HepG2 (cell line): ENCODE measurements at places on chromosomes 7 and 10. TPM values are rescaled to one million over a fixed set of nuclear protein-coding genes. Genes with fewer than 3 reads are reported as not detected.

DNA sequence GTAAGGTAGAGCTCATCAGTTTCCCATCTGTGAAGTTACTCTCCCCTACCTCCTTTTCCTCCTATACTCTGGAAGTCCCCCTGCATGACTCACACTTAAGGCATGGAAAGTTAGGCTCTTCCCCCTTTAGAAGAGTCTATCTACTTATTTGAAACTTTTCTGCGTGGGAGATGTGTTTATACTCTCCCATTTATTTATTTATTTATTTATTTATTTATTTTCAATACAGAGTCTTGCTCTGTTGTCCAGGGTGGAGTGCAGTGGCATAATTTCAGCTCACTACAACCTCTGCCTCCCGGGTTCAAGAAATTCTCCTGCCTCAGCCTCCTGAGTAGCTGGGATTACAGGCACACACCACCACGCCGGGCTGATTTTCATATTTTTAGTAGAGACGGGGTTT is 107.5 kb upstream of the JCAD start:
- H3K27ac ChIP-seq, result no peak overlapping the region
- no peak for DNase-seq
- H3K4me3 ChIP-seq, result no peak overlapping the region
- H3K36me3 ChIP-seq, result no peaks in the 10 kb centered on the region
- no peaks in the 10 kb centered on the region for H3K27me3 ChIP-seq

The TAS2R5 gene
- total RNA-seq, result 0.65 and 1.7 TPM in 2 replicates

The GPR37 gene
- total RNA-seq, result not detected in 2 replicates

GRCh38 chr7:47693216-47693615 is 111.3 kb upstream of the TNS3 start:
- H3K27me3 ChIP-seq, result no peaks in the 10 kb centered on the region
- DNase-seq, result no peak
- H3K4me1 ChIP-seq, result peaks cover 25% of the 10 kb centered on the region
- H3K27ac ChIP-seq, result no peak overlapping the region
- no peak overlapping the region for H3K4me3 ChIP-seq
- no peaks in the 10 kb centered on the region for H3K36me3 ChIP-seq

The CCDC126 gene
- total RNA-seq, result 8.7 and 9.3 TPM in 2 replicates

DNA sequence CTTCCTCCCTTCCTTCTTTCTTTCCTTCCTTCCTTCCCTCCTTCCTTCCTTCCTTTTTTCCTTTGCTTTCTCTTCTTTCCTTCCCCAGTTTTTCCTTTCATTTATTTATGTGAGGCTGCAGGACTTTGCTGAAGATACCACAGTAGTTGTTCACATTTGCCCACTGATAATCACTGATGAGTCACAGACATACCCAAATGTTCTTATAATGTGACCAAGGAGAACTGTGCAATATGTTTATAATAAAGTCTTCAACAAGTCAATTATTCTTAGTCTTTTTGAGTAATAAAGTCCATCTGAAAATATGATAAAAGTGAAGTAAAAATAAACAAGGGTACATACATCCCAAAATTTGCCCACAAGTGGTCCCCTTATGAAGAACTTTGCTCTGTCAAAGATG is 159.7 kb downstream of the GNAI1 start:
- no peaks in the 10 kb centered on the region for H3K27me3 ChIP-seq
- no peaks in the 10 kb centered on the region for H3K4me1 ChIP-seq

DNA sequence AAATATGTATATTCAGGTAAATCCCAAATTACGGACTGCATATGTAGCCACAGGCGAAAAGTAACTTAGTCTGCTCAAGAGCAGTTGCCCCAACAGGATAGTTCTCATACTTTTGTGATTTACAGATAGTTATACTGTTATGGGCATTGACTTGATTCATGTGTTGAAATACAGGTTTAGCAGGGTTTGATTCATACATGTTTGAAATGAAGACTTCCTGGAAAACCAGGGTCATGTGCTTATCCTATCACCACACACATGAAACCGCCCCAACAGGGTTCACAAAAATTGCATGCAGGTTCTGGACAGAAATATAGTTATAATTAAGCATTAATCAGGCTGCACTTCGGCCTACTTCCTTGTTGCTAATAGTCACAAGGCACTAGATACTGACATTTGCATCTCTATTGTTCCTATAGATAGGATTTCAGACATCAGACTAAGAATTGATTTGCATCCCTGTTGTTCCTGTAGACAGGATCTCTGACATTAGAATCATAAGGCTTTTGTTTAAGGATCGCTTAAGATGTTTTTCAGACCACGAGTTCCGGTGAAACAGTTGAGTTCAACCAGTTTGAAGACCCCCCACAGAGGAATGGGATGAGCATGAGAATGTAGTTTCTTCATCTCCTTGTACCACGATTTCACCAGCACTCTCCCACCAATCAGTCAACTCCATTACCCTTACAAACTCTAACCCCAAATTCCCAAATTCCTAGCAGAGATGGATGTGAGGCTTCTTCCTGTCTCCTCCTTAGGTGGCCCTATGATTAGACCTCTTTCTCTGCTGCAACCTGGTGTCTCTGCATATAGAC is 2.0 kb upstream of the ZNF398 start:
- H3K27ac ChIP-seq, result no peak overlapping the region
- no peaks in the 10 kb centered on the region for H3K27me3 ChIP-seq
- no peak for DNase-seq
- H3K36me3 ChIP-seq, result 0 out of 3 replicates have a peak, but pooled peaks cover 2% of the 10 kb centered on the region
- no peak overlapping the region; the same call in 1 of the 2 replicates for H3K4me3 ChIP-seq
- peaks cover 21% of the 10 kb centered on the region; the same call in 1 of the 2 replicates for H3K4me1 ChIP-seq

GRCh38 chr7:151847681-151848081 is 29.2 kb downstream of the PRKAG2 start:
- peaks cover 11% of the 10 kb centered on the region; the same call in 2 of the 3 replicates for H3K27me3 ChIP-seq
- no peak for DNase-seq
- H3K27ac ChIP-seq, result no peak overlapping the region
- H3K4me1 ChIP-seq, result peaks cover 15% of the 10 kb centered on the region
- no peak overlapping the region for H3K4me3 ChIP-seq

The BEND7 gene
- total RNA-seq, result 15.4 and 17.1 TPM in 2 replicates

DNA sequence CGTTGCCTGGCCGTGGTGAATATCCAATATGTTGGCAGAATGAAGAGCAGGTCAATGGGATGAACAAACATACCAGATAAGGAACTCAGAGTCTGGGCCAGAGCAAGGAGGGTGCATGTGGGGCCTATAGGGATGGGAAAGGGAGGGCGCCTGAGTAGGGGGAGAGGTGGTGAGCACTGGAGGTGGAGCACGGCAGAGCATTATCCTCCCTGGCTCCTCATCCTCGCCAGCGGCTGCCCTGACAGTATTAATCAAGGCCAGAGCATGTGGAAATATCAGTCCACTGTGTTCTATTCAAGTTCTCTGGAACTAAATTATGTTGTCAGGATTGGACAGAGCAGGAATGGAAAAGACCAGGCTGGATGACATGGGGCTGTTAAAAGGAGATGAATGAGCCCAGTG is 254.8 kb upstream of the ZMIZ1 start:
- H3K4me1 ChIP-seq, result peaks cover 11% of the 10 kb centered on the region
- DNase-seq, result no peak
- peaks cover 5% of the 10 kb centered on the region; the same call in 1 of the 3 replicates for H3K27me3 ChIP-seq
- H3K36me3 ChIP-seq, result no peaks in the 10 kb centered on the region
- no peak overlapping the region for H3K4me3 ChIP-seq

The GSTO2 gene
- 2.1 and 3.4 TPM in 2 replicates for total RNA-seq

DNA sequence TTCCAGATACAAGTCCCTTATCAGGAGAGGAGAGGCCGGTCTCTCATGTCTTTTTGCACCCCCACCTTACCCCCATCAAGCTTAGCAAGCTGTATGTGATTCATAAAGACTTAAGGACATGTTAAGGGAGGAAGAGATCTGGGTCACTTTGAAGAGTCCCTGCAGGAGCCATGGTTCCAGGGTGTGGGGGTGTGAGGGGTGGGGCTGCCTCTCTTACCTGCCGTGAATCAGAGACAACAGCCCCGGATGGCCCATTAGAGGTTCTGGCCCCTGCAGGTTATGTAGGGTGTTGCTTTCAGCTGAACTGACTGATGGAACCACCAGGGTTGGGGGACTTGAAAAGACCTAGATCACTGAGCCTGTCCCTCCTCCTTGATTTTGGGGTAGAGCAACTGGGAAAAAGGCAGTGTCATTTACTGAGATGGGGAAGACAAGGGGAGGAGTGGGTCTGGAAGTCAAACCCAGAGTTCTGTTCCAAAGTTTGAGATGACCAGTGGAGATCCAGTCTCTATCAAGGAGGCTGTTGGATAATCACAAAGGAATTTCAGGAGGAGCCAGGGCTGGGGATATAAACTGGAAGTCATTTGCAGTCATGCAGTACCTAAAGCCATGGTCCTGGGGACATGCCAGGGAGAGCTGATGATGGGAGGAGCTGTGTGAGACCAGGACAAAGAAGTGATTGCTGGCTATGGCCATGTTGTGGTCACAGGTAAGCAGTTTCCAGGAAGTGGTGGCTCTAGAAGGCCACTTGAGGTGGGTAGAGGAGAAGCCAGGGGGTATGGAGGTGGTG is 23.1 kb downstream of the ADAMTS14 start:
- no peak for DNase-seq
- H3K27ac ChIP-seq, result no peak overlapping the region
- H3K4me1 ChIP-seq, result 0 out of 2 replicates have a peak, but pooled peaks cover 4% of the 10 kb centered on the region
- H3K4me3 ChIP-seq, result no peak overlapping the region
- H3K27me3 ChIP-seq, result no peaks in the 10 kb centered on the region; the same call in 1 of the 2 replicates
- H3K36me3 ChIP-seq, result no peaks in the 10 kb centered on the region

The KIN gene
- total RNA-seq, result 23.2 and 34.6 TPM in 2 replicates

DNA sequence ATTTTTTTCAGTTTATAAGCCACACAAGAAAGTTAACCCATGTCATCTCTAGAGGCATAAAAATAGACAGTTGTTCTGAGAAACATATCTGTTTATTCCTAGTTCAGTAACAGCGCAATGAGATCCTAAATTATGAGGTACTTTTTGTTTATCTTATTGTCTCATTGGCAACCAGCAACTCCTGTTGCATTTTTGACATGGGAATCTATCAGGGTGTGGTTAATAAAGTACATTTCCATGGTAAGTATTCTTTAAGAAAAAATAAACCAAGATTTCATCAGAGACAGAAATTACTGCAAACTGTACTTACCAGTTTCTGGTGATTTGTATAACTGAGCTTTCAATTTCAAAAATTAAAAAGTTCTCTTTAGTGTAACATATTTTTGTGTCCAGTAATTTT is 9.0 kb downstream of the FAS start:
- H3K27me3 ChIP-seq, result no peaks in the 10 kb centered on the region
- no peak for DNase-seq
- H3K27ac ChIP-seq, result no peak overlapping the region
- H3K36me3 ChIP-seq, result no peaks in the 10 kb centered on the region
- H3K4me3 ChIP-seq, result no peak overlapping the region

The KIF20B gene
- 38.6 and 83.9 TPM in 2 replicates for total RNA-seq

The SPDYE1 gene
- total RNA-seq, result not detected in 2 replicates

DNA sequence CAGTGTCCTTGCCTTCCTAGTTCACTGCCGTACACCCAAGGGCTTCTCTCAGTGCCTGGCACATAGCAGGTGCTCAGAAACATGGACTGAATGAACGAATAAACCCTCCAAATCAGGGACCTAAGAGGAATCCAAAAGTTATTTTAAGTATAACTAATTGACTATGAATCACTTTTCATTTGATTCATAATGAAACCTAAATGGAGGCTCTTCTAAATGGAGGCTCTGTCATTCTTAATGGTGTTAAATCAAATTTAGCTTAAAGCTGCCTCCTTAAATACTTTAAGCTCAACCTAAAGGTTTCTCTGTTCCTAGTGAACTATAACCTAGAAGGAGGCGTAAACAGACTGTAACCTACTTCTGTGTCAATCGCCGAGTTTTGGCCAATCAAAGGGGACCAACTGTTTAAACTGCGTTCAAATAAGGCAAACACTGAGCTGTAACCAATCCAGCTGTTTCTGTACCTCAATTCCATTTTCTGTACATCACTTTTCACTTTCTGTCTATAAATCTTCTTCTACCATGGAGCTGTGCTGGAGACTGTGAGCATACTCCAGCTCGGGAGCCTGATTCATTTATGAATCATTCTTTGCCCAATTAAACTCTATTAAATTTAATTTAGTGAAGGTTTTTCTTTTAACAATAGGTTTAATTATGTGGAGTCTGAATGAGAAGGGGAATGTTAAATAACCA is 11.0 kb downstream of the PYROXD2 start:
- H3K36me3 ChIP-seq, result no peaks in the 10 kb centered on the region
- no peak for DNase-seq
- no peak overlapping the region for H3K27ac ChIP-seq
- no peaks in the 10 kb centered on the region for H3K4me1 ChIP-seq
